CD14-positive monocyte (primary cell): ENCODE measurements at places on chromosomes 3 and 15.

GRCh38 chr15:99631255-99631654 lies 65.5 kb downstream of the MEF2A start:
- peak; percentile 88 for DNase-seq

- no peak for DNase-seq
These were observed 6.9 kb upstream of the MST1R start for GRCh38 chr3:49910409-49911123.

- DNase-seq, result no peak
These were observed 96.3 kb upstream of the ZBED2 start for GRCh38 chr3:111691293-111691909.

DNA sequence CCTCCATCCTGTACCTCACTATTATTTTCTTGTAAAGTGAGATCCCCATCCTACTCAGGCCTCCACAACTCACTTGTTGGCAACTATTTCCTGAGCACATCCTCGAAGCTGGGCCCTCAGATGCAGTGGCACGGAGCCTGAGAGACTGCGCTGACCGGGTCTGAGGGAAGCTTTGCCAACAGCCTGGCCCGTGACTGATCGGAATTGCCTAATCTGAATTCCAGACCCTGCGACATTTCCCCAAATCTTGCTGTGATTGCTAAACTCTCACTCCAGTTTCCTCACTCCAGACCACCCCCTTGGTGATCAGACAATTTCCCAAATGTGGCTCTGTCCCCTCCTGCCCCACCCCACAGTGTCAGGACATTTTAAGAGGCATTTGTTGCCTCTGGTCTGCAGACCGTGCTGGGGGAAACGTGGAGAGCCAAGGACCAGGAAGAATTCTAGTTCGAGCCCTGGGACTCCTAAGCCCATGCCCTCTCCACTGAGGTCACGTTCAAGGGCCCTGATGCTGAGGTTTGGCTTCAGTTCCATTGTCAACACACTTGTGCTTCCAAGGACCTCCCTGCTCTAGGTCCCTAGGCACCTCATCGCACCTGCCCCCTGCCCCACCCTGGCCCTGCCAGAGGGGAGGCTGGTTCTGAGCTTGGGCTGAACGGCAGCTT lies 22.8 kb downstream of the KLHL25 start:
- no peak for DNase-seq

DNA sequence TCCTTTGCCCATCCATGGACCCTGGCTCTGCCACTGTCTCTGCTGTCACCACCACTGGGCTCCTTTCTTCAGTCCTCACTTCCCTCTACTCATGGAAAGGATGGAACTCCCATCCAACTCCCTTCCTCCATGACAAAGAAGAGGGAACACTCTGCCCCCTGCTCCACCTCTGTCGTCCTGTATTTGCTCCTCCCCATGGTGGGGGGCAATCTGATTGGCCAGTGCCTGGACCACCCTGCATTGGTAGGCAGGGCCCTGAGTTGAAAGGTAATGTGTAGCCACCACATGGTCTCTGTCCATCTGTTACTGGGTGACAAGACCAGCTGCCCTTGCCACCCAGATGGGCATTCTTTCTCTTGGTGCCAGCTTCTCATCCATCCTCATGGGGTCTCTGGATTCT lies 20.7 kb upstream of the HEG1 start:
- DNase-seq, result no peak

- no peak for DNase-seq
These were observed 132.2 kb downstream of the MBNL1 start for GRCh38 chr3:152400887-152401286.

DNA sequence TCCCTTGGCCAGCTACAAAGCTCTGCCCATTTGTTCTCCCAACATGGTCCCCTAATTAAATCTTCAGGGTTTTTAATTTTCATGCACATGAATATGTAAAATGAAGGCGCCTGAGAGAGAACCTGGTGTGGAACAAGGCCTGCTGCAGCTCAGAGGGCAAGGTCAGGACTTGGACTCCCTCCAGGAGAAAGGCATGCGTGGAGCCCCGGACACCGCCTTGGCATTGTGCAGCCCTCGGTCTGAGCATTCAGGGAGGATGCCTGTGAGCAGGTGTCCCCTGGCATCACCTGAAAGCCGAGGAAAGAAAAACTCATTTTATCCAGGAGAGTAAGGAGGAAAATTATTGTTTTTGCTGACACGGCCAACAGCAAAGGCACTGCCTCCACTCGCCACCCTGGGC lies 33.8 kb upstream of the EPHB1 start:
- no peak for DNase-seq

- no peak for DNase-seq
These were observed 978.6 kb downstream of the PLOD2 start for GRCh38 chr3:145182196-145182911.

DNA sequence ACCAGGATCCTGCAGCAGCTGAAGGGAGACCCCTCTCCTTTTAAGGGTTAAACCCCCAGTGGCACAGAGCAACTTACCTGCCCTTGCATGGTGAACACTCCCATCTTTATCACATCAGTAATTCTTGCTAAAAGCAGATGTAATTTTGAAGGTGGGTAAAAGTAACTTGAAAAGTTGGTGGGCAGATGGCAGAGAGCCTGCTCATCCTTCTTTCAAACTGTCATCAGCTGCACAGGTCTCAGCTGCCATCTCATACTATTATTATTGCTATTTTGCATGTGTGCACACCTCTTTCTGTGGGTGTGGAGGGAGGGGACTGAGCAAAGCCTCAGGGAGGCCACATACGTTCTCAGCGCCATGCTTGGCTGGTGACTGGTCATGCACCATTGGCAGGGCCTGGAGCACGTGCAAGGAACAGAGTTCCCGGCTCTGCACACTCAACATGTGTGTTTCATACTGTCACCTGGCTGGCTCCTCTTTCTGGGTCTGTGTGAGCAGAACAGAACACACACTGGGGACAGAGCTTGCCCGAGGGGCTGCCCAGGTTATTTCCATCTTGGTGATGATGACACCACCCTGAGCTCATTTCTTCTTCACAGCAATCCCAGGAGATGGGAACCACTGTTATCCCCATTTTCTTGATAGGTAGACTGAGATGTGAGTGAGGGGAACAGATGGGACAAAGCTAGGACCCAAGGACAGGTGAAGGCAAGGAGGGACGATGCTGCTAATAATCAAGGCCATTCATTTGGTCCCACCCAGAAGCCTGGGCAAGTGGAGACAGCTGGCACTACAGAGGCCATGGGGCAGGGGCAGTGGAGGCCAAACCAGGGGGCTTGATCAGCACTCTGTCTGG lies 95.8 kb upstream of the KLF13 start:
- no peak for DNase-seq

DNA sequence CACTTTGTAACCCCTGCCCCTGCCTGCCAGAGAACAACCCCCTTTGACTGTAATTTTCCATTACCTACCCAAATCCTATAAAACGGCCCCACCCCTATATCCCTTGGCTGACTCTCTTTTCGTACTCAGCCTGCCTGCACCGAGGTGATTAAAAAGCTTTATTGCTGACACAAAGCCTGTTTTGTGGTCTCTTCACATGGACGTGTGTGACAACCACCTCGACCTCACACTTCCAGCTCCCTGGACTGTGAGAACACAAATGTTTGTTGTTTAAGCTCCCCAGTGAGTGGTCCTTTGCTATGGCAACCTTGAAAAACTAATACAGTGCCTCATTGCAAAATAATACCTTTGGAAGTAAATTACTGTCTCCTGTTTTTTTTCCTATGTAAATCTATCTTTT lies 299.2 kb upstream of the POU1F1 start:
- DNase-seq, result no peak

DNA sequence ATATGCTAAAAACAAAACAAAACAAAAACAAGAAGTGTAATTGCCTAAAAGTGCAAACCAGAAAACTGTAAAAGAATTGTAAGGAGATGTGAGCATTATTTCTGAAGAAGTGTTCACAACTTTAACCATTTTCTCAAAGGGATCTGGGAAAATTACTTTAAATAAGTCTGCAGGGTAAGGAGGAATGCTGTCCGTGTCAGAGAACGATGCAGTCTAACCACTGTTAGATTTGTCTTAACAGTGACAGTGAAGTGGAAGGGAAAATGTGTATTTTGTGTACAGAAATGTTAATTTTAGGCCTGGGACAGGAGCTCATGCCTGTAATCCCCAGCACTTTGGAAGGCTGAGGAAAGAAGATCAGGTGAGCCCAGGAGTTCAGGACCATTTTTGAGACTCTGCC lies 95.7 kb downstream of the DLG1 start:
- no peak for DNase-seq

- DNase-seq, result no peak
These were observed 98.2 kb downstream of the MEIS2 start for GRCh38 chr15:37002041-37002672.

GRCh38 chr15:74258456-74259291 lies 22.5 kb downstream of the CCDC33 start:
- DNase-seq, result no peak

- DNase-seq, result no peak
These were observed 78.2 kb downstream of the TPRG1 start for GRCh38 chr3:189249987-189250386.

- no peak for DNase-seq
These were observed 29.8 kb upstream of the CHL1 start for GRCh38 chr3:166799-167198.

DNA sequence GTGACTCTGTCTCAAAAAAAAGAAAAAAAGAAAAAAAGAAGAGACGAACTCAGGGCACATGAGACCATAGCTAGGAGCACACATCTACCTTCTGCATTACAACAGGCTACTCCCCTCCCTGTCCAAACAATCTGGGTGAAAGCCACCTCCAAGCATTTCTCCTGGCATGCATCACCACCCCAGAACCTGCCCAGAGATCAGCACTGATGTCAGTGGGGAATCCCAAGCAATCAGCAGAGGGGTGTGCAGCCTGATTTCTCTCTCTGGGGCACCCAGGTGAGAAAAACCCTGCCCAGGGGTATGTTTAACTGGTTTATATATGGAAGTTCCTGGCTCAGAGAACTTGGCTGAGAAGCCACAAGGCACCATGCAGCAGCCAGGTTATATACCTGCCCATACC lies 59.4 kb downstream of the CDC25A start:
- no peak for DNase-seq

DNA sequence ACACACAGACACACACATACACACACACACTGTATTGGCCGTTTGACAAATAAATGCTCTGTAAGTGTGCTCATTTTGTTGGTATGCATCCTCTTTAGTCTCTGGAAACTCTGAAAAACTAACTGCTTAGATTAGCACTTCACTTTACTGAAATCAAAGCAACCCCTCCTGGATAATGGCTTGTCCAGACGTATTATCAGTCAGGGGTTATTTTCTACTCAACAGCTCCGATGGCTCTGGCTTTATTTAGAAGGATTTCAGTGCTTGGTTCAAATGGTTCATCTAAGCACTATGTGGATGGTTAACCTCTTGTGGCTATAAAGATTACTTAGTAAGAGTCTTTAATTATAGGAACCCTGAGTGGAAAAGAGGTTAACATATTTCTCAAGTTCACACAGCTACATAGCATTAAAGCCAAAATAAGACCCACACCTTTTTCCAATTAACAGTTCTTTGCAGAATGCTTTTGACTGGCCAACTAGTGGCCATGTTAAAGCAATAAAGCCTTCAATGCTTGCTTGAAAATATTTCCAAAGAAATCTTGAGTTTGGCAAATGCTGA lies 516.1 kb upstream of the NAALADL2 start:
- DNase-seq, result no peak

- DNase-seq, result no peak
These were observed 172.8 kb upstream of the C2CD4B start for GRCh38 chr15:62337934-62338333.

DNA sequence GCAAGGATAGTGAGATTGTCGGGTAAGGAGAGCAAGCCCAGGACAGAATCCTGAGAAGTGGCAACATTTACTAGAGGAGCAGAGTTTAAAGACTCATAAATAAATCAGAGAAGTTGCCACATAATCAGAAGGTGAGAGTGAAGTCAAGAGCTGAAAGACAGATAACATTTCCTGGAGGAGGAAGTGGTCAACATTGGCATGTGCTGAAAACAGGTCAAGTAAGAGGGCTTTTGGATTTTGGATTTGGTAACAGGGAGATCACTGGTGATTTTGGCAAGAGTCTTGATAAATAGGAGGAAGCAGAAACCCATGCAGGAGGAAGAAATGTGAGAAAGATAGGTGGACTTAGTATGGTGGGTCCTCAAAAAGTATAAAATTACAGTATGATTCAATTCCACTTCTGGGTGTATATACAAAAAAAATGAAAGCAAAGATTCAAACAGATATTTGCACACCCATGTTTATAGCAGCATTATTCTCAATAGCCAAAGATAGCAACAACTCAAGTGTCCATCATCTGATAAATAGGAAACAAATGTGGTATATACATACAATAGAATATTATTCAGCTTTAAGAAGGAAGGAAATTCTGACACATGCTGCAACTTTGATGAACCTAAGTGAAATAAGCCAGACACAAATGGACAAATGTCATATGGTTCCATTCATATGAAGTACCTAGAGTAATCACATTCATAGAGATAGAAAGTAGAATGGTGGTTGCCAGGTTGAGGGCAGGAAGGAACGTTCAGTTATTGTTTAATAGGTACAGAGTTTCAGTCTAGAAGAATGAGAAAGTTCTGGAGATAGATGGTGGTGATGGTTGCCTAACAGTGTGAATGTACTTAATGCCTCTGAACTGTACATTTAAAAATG lies 27.3 kb upstream of the MBNL1 start:
- DNase-seq, result peak; percentile 59

DNA sequence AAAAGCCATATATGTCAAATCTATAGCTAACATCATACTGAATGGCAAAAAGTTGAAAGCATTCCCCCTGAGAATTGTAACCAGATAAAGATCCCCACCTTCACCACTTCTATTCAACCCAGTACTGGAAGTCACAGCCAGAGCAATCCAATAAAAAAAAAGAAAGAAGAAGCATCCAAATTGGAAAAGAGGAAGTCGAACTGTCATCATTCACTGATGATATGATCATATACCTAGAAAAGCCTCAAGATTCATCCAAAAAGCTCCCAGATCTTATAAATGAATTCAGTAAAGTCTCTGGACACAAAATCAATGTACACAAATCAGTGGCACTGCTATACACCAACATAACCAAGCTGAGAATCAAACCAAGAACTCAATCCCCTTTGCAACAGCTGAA lies 97.4 kb downstream of the CBLB start:
- no peak for DNase-seq

DNA sequence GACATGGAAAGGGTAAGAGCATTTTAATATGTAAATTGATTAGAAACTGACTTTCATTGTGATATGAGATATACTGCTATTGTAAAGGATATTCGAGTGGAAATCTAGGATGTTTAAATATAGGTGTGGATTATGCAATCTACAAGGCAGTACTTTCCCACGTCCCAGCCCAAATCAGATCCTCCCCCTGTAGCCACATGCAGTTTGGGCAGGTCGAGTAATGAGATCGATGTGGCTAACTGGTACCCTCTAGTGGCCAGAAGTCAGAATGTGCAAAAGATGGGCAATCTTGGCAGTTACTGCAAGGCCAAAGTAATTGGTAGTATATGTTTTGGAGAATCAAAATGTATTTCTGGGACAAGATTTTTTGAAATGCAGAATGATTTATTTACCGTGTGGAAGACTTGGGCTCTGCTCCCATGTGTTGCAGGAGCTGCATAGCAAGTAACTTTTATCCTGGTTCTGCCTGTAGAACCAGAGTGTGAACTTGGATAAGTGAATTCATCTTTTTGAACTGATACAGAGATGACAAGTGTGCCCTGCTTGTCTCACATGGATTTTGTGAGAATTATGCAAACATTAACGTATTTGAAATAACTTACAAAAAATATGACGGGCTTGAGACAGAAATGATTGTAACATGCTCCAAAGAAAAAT lies 94.5 kb upstream of the ADAMTSL3 start:
- DNase-seq, result no peak

GRCh38 chr3:160450846-160451245 lies 1.3 kb upstream of the TRIM59 start:
- no peak for DNase-seq

GRCh38 chr3:131147534-131147933 lies 120.9 kb downstream of the NEK11 start:
- DNase-seq, result no peak
